Calu3 (cell line): ENCODE measurements at places on chromosomes 11 and 22.

DNA sequence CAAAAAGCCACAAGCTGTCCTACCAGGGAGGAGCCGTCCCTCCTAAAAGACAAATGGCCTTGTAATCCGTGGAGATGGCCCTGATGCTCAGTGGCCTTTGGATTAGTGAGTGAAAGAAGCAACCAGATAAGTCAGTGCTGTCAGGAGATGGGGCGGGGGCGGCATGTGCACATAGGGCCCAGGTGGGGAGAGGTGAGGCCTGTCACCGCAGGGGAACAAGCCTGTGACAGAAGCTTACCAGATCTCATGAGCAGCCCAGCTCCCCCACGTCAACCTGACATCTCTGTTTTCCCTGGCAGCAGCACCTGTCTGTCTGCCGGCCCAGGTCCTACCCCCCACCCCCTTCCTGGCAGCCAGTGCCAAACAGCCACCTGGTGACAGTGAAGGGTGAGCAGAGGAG, 162.6 kb downstream of the BUD13 start:
- no peak for DNase-seq

DNA sequence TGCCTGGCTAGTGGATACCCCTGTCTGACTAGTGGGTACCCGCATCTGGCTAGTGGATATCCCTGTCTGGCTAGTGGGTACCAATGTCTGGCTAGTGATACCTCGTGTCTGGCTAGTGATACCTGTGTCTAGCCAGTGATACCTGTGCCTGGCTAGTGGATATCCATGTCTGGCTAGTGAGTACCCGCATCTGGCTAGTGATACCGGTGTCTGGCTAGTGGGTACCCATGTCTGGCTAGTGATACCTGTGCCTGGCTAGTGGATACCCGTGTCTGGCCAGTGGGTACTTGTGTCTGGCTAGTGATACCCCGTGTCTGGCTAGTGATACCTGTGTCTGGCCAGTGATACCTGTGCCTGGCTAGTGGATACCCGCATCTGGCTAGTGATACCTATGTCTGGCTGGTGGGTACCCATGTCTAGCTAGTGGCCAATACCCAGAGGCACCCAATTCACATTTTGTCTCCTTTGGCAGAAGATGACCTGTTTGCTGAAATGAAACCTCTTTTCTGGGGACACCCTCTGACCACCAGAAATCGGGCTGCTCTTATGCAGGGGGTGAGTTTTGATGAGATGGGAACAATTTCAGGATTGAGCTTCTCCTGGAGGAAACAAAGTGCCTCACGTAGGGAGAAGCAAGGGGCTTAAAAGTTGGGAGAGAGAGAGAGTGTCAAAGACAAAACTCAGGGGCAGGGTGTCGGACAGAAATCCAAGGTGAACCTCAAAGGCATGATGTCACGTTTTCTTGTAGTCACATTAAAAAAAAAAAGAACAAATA, 63.4 kb downstream of the SMIM38 start:
- no peak for DNase-seq

- DNase-seq: no peak
Observed at GRCh38 chr11:47394322-47395222, 13.8 kb upstream of the SLC39A13 start.

- DNase-seq: no peak
Observed at GRCh38 chr22:32882774-32883530, 81.4 kb downstream of the TIMP3 start.

DNA sequence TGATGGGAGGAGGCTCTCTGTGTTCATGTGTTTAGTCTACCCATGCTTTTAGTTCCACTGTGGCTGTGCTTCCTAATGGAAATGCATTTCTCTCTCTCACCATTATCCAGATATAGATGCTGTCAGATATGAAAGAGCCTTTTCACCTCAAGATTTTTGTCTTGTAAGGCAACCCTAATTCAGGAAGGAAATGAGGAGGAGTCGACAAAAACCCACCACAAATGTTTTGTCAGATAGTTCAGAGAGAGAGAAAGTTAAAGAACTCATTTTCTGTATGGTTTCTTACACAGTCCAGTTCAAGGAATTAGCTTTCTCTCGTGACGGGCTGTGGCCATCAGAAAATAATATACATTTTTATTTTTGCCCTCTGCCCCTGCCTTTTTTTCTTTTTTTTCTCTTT, 82.5 kb downstream of the ARL14EP start:
- no peak for DNase-seq

- DNase-seq: no peak
Observed at GRCh38 chr11:78147807-78148206, 8.4 kb upstream of the ALG8 start.

- DNase-seq: no peak
Observed at GRCh38 chr22:27213294-27213693, 555.9 kb downstream of the MIAT start.

- no peak for DNase-seq
Observed at GRCh38 chr22:41263704-41264103, 22.3 kb downstream of the RANGAP1 start.

- DNase-seq: no peak
Observed at GRCh38 chr11:1237851-1238250, 15.0 kb downstream of the MUC5B start.

DNA sequence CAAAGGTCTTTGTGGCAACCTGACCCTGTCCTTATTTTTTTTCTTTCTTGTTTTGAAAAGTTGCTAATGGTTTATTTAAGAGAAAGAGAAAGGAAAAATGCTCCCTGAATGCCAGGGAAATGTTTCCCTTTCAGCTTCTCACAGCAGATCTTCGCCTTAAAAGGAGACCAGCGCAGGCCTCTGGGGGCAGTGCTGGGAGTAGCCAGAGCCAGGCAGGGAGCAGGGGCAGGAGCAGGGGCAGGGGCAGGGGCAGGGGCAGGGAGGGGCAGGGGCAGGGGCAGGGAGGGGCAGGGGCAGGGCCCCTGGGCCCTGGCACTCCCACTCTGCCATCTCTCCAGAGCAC, 5.1 kb downstream of the MOB2 start:
- DNase-seq: no peak

GRCh38 chr11:126431401-126432064, 76.0 kb downstream of the ST3GAL4 start:
- DNase-seq: peak; percentile 49

- no peak for DNase-seq
Observed at GRCh38 chr11:20041499-20041898, 118.8 kb downstream of the DBX1 start.

DNA sequence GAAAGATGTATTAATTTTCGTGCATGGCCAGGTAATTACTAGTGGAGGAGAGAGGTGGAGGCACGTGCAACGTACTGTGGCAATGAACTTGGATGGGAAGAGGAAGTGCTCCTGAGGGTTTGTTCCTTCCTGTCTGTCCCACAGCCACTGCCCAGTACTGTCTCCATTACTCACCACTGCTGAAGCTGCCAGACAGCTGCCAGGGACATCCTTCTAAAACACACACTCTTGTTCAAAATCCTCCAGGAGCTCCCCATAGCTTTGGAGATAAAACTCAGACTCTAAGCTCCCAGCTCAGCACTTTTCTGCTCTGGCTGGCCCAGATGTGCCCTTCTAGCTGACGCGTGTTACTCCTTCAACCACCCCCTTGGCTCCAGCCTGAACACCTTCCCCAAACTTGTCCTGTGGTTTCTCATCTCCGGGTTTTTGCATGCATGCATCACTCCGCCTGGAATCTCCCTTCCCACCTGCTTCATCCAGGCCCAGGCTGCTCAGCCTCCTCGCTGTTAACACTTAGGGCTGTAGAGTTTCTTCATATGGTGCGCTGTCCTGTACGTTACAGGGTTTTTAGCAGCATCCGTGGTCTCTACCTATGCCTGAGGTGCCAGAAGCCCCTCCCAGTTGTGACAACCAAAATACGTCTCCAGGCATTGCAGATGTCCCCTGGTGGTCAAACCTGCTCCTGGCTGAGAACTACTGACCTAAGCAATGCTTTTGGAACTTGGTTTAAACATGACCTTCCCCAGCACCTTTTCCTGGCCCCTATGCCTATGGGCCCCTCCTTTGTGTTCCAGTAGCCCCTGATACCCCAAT, 69.5 kb downstream of the C11orf91 start:
- no peak for DNase-seq

- DNase-seq: no peak
Observed at GRCh38 chr11:12449961-12450715, 72.8 kb downstream of the PARVA start.

DNA sequence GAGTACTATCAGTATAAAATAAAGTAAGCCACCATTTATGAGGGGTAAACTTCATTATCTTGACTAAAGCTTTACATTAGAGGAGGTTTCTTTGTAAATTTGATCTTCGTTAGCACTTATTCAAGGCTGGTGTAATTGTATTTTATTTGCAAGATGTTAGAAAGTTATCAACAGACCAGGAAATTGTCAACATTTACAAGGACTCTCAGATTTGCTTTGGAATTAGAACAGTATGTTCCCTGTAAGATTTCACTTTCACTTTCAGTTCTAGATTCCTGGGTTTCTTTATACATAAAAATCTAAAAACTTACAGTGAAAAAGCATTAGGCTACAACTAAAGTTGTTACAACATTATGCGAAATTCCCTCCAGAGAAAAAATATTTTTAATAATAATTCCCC, 4.6 kb upstream of the BIRC3 start:
- no peak for DNase-seq

- DNase-seq: no peak
Observed at GRCh38 chr11:26953770-26954392, 40.0 kb upstream of the FIBIN start.

DNA sequence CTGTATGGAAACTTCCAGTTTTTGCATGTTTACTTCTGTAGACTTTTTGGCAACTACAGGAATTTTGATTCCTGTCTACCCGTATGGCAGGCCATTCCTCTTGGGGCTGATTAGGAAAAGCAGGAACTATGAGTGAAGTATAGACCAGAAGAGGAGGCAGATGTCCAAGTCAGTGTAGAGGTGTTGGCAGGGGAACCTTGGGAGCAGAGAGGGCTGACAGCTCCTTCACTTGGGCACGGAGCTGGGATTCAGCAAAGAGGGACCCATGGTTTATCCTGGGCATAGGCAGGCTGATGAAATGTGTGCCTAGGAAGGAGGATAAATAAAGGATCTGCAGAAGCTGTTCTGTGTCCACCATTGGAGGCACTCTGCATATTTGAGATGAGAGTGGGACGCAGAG, 33.1 kb downstream of the TREH start:
- no peak for DNase-seq

GRCh38 chr11:118078911-118079411, 2.1 kb downstream of the TMPRSS4 start:
- no peak for DNase-seq

DNA sequence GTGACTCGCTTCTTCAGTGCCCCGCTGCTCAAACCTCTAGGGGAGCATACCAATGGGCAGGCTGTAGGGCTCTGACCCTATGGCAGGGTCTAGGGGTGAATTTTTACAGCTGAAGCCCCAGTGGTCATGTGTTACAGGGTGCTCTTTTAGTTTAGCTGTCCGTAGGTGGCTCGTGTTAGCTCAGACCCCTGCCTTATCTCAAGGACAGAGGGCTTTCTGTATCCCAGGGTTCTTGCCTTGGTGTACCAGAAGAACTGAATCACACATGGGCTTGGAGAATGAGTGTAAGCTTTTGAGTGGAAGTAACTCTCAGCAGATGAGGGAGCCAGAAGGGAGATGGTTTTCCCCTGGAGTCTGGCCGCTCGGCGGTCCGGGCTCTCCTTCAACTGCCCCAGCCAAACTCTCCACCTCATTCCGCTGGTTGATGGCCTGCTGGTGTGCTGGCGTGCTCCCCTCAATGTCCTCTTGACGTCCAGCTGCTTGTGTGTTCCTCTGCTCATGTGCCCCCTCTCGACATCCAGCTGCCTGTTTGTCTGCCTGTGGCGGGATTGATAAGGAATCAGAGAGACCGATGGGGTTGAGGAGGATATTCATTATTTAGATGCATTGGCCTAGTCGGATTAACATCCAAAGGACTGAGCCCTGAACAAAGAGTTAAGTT, 37.5 kb downstream of the BIRC2 start:
- no peak for DNase-seq

DNA sequence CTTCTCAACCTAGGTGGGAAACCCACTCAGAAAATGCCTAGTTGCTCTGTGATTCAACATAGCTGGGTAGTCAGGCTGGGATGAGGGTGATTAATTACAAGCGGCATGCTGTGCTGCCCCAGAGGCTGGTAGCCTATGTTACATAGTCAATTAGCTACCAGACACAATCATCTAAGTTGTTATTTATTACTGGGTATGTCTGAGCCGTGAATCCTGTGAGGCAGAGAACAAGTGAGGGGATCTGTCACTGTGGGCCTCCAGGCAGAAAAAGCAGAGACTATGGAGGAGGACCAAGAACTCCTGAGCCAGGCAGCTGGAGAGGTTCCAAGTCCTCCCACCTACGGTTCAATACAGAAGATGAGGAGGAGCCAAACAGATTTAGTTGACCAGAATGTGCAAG, 186.6 kb upstream of the BDNF start:
- DNase-seq: no peak

DNA sequence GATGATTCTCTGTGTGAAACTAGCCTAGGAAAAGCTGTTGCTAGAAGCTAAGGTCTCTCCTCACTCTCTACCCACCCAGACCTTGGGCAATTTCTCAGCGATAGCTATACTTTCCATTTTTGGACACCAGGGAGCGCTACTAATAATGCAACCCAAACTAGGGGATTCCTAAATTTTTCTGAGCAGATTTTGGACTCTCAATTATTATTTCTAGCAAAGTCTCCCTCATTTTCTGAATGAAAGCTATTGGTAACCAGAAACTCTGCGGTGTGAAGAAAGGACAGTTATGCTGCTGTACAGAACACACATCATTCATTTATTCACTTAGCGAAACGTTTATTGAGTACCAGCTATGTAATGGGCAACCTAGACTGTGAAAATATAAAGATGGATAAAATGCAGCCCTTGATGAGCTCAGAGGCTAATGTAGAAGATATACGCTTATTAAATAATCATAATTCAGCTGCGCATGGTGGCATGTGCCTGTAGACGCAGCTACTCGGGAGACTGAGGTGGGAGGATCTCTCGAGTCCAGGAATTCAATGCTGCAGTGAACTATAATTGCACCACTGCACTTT, 6.1 kb upstream of the STIM1 start:
- DNase-seq: peak; percentile 63

- DNase-seq: no peak
Observed at GRCh38 chr22:31326877-31327276, 19.3 kb downstream of the PATZ1 start.

DNA sequence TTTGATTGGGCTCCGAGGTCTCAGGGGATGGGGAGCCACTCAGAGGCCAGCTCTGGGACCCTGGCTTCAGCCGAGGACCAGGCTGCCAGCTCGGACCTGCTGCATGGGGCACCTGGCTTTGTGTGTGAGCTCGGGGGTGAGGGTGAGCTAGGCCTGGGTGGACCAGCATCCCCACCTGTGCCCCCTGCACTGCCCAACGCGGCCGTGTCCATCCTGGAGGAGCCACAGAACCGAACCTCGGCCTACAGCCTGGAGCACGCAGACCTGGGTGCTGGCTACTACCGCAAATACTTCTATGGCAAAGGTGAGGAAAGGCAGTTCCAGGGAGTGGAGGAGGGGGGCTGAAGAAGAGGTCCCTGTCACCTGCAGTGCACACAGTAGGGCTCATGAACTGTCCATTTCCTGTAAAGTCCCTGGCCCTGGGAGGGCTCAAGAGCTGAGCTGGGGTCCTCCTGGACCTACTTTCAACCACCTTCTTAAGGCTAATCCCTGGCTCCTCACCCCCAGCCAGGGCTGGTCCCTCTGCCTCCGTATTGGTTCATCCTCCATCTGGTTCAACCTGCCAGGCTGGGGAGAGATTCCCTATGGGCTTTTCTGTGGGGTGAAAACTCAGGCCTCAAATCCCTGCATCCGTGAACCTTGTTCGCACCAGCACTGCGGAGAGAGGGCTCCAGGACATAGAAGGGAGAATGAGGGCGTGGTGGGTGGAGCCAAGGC, 3.6 kb downstream of the SIPA1 start:
- no peak for DNase-seq
